Stimulated activated CD4-positive, alpha-beta T cell treated with anti-CD3 and anti-CD28 coated beads, TNF-alpha, amount 100 ng/mL, for 4 hours (primary cell): ENCODE measurements at places on chromosomes 2 and 18.
A peak's percentile ranks its signal among the peaks of the same experiment; 100 is the strongest.

- no peak for DNase-seq
Observed at GRCh38 chr2:50955081-50955480, 76.9 kb downstream of the NRXN1 start.

DNA sequence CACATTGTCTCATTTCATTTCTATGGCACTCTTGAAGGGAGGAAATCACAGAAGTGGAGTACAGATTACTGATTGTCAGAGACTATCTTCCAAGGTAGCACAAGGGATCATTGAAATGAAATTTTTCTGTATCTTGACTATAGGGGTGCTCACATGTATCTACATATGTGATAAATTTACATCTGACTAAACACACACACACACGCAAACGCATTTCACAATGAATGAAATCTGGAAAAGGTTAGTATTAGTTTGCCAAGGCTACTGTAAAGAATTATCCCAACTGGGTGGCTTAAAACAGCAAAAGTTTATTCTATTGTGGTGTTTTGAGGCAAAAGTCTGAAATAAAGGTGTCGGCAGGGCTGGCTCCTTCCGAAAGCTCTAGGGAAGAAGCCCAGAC is 144.6 kb downstream of the SH3BP4 start:
- DNase-seq = no peak

DNA sequence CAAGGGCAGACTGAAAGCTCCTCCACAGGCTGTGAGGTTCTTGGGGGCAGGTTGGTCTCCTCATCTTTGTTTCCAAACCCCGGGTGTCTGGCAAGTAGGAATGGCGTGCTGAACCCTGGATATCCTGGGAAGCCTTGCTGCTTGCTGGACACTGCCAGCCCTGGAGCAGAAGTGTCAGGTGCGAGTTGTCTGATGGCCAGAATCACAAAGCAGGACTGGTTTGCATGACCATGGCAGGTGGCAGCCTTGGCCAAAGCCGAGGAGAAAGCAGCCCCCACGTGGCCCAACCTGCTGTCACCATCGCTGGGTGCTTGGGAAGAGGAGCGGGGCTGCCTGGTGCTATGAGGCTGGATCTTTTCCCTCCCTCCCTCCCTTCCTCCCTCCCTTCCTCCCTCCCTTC is 309.5 kb upstream of the HS6ST1 start:
- no peak for DNase-seq

- DNase-seq = peak; percentile 59
Observed at GRCh38 chr2:130824492-130825061, 12.1 kb upstream of the ARHGEF4 start.

- DNase-seq = no peak
Observed at GRCh38 chr2:172426635-172427255, 641 bp upstream of the ITGA6 start.

GRCh38 chr2:234818937-234819336 is 132.9 kb upstream of the SH3BP4 start:
- DNase-seq = no peak

GRCh38 chr2:8279506-8279905 is 402.4 kb upstream of the ID2 start:
- no peak for DNase-seq
